WTC11 (cell line): ENCODE measurements at places on chromosomes 7 and 10.

DNA sequence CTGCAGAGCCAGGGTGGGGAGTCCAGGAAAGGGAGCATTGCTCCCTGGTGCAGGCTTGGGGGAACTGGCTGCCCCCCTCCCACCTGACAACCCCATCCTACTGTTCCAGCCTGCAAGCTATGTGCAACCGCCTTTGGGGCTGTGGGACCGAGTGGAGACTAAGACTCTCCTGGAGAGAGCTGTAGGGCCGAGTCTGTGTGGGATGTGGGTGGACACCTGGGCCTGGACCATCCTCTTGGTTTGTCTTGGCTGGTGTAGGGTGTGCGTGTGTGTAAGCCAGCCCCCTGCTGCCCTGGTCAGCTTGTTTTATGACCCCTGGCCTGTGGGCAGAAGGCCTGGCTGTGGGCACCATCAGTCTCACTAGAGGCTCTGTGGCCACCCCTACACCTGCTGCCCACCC lies 1.6 kb upstream of the RAMP3 start:
- no peak for DNase-seq

GRCh38 chr10:16458166-16458955 lies 21.6 kb downstream of the PTER start:
- DNase-seq, result no peak

DNA sequence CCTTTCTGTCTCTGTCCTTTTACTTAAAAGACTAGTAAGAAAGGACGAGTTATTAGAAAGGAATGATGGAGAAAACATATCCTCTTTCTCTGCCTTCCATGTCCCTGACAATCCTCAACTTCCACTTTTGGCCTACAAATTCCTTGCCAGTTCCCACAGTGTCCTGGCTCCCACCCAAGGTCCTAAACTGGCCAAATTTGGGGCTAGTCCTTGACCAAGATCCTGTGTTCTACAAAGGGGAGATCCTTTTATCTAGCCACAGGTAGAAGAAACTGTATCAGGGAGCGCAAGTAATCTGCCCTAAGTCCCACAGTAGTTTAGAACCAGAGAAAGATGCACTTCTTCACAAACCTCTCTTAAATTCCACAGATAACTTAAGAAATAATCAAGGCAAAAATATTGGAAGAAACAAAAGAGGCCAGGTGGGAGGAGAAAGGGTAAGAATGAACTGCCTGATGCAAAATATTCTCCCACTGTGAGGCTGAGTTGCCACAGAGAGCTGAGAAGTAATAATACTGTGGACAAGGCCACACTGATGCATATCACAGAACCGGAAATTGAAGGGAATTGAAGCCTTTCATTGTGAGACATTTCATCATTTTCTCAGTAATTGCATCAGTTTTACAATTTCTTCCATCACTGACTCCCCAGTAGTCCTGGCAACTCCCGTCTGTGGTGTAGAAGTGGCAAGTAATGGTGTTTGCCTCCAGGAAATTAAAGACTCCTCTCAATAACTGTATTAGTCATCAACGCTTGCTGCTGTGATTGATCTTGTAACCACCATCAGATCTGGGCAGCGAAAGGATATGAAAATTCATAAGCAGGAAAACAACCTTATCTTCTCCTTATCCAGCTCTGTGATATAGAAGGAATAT lies 47.2 kb downstream of the DNAJC12 start:
- no peak for DNase-seq

DNA sequence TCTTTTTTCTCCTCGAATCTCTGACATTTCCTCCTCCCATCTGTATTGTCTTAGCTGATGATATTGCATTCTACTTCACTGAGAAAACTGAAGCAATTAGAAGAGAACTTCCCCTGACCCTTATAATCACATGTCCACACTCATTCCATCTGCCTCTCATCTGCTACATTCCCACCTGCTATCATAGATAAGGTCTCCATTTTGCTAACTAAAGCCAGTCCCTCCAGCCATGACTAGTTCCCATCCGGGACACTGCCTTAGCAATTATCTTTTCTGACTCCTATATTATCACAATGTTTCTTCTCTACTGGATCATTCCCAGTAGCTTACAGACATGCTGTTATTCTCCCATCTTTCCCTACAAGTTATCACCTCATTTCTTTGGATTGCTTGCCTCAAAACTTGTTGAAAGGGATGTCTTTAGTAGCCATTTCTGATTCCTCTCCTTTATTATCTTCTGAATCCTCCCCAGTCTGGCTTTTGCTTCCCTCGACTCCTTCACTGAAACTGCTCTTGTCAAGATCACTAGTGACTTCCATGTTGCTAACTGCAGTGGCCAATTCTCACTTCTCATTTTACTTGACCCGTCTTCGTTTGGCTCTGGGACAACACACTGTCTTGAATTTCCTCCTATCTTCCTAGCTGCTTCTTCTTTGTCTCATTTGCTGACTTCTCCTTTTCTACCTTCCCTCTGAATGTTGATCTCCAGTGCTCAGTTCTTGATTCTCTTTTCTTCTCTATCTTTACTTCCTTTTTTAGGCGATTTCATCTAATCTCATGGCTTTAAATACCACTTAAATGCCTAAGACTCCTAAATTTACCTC lies 35.9 kb downstream of the FZD1 start:
- DNase-seq, result no peak

DNA sequence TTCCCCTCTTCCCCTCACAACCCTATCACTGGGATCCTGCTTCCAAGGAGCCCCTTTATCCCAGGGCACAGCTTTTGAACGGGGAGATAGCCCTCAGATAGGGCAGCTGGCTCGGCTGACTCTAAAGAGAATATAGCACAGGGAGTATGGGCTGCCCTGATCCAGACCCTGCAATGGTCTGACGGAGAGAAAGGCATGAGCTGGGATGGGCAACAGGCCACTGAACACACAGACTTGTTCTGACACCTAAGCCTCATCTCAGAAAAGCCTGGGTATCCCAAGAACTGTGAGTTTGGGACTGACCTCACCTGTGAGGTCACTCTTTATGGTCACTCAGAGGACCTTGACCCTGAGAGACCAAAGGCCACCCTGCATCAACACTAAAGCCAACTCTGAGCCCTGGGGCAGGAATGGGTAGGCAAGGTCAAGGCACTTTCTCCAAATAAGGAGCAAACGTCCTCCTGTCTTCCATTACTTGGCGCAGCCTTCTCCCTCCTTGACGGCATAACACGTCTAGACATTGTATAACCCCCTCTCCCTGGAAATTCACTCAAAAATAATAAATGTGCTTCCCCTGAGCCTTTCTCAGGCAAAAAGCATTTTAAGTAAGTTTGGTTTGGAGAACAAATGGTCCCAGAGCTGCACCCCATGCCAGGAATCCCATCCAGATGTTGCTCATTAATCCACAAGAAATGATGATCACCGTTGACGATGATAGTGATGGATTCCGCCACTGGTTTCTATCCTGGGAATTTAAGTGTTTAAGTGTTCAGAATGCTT lies 8.2 kb upstream of the LRRC18 start:
- DNase-seq, result no peak

DNA sequence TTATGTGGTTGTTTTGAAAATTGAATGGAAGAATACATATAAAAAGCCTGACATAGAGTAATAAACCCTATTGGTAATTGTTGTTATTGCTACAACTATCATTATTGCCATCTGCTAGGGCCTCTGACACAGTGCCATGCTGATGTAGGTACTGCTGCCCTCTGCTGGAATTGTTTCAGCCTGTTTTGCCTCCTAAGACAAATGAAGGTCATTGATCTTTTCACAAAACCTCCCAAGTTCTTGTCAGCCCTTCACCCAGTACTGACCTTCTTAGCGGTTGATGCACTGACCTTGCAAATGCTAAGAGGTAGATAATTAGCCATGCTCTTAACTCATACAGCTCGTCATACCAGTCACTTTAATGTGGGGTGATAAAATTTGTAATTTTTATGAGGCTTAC lies 975.2 kb downstream of the SORCS1 start:
- peak; percentile 64 for DNase-seq

GRCh38 chr7:36506820-36507219 lies 117.2 kb downstream of the ANLN start:
- no peak for DNase-seq

- no peak for DNase-seq
Observed at GRCh38 chr7:77481615-77482014, 55.5 kb upstream of the PTPN12 start.

GRCh38 chr7:35289376-35289775 lies 35.5 kb upstream of the TBX20 start:
- no peak for DNase-seq

DNA sequence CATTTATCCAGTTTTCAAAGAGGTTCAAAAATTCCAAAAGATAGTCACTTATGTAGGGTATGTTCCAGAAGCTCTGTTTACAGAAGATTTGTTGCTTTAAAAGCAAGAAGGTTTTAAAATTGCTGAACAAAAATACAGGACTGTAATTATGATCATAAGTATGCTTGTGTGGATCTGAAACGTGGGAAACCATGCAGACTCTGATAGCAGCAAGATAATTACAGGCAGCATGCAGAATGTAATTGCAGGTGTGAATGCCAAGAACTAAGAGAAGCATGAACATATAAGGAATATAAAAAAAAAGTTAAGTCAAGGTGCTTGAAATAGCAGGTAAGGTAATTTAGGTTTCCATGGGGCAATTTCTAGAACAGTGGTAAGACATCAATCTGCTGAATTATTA lies 405.7 kb downstream of the ARL4A start:
- no peak for DNase-seq

- DNase-seq, result no peak
Observed at GRCh38 chr10:95247881-95248583, 42.8 kb downstream of the PDLIM1 start.

GRCh38 chr10:131531265-131532190 lies 220.0 kb upstream of the TCERG1L start:
- DNase-seq, result no peak

- no peak for DNase-seq
Observed at GRCh38 chr10:96431211-96431970, 72.6 kb upstream of the OPALIN start.
